ENCODE measurements at places on chromosomes 5 and 9.

DNA sequence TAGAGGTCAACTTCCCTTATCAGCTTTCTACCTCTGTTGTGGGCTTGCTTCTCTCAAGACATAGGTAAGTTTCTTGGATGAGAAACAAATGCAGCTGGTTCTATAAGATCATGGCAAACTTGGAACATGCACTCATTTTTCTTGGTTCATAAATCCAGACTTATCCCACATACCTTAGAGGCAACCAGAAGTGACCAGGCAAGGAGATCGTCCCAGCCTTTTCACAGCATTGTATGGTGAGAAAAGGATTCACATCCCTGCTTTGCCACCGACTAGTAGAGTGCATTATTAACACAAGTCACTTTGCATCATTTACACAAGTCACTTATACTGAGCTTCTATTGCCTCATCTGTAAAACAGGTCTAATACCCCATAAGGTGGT lies 35.4 kb downstream of the LHFPL2 start:
- no peak for DNase-seq

- no peak for DNase-seq
Observed at GRCh38 chr5:122118356-122118948, 10.9 kb upstream of the ZNF474 start.

- DNase-seq, result no peak
Observed at GRCh38 chr9:28050046-28050445, 476.8 kb upstream of the C9orf72 start.

- DNase-seq, result no peak
Observed at GRCh38 chr5:102481054-102481715, 17.6 kb downstream of the SLCO6A1 start.

GRCh38 chr9:93154293-93154903 lies 20.3 kb upstream of the NINJ1 start:
- DNase-seq, result no peak

- DNase-seq, result no peak
Observed at GRCh38 chr5:179302499-179303185, 42.6 kb downstream of the ADAMTS2 start.

DNA sequence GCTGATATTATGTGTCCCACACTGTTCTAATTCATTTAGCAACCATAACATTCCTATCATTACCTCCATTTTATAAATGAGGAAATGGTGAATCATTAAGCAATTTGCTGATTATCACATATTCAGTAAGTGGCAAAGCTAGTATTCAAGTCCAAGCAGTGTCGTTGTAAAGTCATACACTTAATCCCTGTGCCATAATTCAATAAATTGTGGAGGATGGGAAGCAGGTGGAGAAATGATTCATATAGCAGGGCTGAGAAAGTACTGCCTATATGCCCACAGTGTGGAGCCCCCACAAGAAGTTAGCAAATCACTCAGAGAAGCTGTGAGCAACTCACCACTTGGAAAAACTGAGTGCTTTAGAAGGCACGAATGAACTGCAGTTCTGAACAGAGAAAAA lies 691.0 kb downstream of the PTPRD start:
- DNase-seq, result no peak

DNA sequence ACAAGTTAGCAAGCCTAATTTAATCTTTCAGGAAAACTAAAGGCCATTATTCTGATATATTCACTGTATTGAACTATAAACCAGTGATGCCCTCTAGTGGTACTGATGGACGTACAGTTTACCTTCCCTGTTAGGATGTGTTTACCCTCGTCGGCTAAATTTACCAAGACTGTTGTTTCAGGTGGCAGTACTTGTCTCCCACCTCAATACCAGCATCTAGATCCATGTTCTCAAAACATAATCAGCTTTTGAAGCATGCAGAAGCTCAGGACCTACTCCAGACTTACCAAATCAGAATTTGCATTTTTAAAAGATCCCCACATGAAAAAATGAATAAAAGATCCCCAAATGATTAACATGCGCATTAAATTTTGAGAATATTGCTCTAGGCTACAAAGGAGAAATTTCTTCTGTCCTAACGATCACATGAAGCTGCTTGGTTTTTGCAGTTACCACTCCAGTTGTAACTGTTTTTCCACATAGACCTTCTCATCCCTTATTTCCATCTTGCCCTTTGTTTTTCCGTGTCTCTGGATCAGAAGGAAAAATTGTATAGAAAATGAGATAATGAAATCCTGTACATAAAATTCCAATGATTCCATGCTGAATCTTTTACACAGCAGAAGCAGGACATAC lies 3.2 kb upstream of the BAAT start:
- no peak for DNase-seq

DNA sequence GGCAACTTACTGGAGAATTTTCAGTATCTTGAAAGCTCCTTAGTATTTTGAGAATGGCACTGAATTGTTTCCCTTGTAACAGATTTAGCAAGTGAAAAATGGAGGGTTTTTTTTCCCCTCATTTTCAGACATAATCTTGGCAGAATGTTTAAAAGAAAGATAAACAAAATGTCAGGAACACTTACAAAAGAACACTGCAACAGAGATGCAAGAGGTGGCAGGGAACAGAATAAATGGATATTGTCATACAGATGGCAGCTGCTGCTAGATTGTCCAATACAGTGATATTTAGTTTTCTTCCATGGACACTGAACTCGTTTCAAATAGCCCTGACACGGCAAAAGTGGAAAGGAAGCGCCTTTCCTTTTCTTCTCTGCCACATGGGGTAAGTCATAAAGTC lies 76.9 kb upstream of the ZNF608 start:
- no peak for DNase-seq

DNA sequence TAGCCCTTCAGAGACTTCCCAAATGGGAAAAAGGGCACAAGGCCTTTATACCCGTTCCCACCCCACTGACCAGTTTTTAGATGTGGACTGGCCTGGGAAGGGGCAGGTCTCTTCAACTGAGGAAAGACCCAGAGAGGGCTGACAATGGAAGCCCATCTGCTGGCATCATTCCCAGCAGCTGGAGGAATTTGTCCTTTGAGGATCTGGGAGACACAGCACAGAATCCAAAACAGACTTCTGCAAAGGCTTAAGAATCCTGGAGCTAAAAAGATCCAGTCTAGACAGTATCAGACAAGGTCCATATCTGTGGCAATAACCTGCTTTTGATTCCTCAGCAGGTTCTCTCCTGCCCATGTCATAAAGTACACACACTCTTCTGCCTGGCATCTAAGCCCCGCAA lies 329.2 kb downstream of the TMEM167A start:
- no peak for DNase-seq

- DNase-seq, result no peak
Observed at GRCh38 chr9:7974335-7974960, 174.9 kb upstream of the DMAC1 start.

Data from SJSA1 (cell line).